ENCODE measurements at places on chromosomes 16 and 17.
A peak's percentile ranks its signal among the peaks of the same experiment; 100 is the strongest.

GRCh38 chr17:1110541-1110861 is 69.3 kb downstream of the ABR start:
- no peak for DNase-seq

- DNase-seq = peak; percentile 61
These were observed 28.1 kb upstream of the NOL11 start for GRCh38 chr17:67689534-67690177.

- DNase-seq = no peak
These were observed 6.4 kb downstream of the CYB561 start for GRCh38 chr17:63439687-63440086.

- no peak for DNase-seq
These were observed 120.4 kb upstream of the IRX6 start for GRCh38 chr16:55203570-55203969.

GRCh38 chr16:10226141-10226986 is 44.1 kb upstream of the GRIN2A start:
- no peak for DNase-seq

GRCh38 chr17:41054025-41054424 is 1.0 kb downstream of the KRTAP2-2 start:
- no peak for DNase-seq

- no peak for DNase-seq
These were observed 11.0 kb upstream of the NFATC3 start for GRCh38 chr16:68073902-68074760.

DNA sequence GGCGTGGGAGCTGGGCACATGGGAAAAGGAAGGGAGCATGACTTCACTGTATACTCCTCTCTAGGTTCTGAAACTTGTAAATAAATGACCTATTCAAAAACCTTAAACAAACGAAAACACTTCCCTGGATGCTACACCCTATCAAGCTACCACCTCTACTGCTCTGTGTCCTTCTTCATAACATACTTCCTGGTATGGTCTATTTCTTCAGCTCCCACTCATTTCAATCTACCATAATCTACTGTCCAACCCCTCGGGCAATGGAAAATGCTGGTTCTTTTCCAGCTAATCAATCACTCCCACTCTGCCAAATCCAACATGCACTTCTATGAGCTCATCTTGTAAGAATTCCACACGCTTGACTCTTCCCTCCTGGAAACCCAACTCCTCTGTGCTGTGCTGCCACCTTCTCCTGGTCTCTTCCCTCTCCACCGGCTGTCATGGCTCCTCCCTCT is 42.4 kb downstream of the AMFR start:
- no peak for DNase-seq

- no peak for DNase-seq
These were observed 214.9 kb upstream of the MON1B start for GRCh38 chr16:76976101-76976500.

DNA sequence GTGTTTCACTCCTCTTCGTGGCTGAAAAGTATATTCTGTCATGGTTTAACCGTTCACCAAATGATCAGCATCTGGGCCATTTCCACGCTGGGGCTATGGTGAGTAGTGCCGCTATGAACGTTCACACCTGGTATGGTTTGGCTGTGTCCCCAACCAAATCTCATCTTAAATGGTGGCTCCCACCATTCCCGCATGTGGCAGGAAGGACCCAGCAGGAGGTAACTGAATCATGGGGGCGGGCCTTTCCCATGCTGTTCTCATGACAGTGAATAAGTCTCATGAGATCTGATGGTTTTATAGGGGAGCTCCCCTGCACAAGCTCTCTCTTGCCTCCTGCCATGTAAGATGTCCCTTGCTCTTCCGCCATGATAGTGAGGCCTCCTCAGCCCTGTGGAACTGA is 45.7 kb upstream of the ZNF469 start:
- no peak for DNase-seq

DNA sequence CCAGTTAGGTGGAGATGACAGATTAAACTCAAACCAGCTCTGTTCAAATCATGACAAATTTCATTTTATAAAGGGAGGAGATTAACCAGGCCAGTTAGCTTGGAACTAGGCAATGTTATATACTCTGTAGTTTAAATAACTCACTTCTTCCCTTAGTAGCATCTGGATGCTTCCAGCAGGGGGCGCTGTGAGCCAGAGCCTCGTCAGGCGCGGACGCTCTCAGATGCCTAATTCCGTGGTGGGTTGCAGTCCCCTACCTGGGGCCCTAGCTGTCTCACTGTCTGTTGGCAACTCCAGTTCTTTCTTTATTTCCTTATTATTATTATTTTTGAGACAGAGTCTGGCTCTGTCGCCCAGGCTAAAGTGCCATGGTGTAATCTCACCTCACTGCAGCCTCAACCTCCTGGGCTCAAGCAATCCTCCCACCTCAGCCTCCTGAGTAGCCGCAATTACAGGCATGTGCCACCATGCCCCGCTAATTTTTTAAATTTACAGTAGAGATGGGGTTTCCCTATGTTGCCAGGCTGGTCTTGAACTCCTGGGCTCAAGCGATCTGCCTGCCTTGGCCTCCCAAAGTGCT is 17.3 kb upstream of the WFDC1 start:
- peak; percentile 58 for DNase-seq

- DNase-seq = no peak
These were observed 37.5 kb upstream of the XYLT1 start for GRCh38 chr16:17508303-17508702.

GRCh38 chr17:17943281-17943984 is 28.8 kb downstream of the TOM1L2 start:
- DNase-seq = no peak

GRCh38 chr17:7141824-7142223 is 27.2 kb upstream of the ASGR2 start:
- DNase-seq = no peak

DNA sequence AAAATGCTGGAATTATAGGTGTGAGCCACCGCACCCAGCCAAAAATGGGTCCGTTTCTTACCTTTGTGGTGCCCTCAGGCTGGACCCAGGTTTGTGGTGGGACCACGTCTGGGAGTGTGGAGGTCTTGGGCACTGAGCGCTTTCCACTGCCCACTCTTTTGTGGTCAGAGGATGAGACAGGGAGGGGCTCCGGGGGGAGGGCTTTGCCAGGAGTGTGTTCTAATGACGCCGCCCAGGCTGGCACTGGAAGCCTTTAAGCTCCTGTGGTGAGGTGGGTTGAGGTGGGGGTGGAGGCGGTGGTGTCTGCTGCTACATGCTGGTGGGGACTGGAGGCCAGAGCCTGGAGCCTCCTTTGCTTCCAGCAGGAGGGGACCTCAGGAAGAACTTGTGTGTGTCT is 12.8 kb upstream of the ADCY7 start:
- DNase-seq = no peak

- DNase-seq = no peak
These were observed 342.2 kb upstream of the DYNLRB2 start for GRCh38 chr16:80198311-80199299.

DNA sequence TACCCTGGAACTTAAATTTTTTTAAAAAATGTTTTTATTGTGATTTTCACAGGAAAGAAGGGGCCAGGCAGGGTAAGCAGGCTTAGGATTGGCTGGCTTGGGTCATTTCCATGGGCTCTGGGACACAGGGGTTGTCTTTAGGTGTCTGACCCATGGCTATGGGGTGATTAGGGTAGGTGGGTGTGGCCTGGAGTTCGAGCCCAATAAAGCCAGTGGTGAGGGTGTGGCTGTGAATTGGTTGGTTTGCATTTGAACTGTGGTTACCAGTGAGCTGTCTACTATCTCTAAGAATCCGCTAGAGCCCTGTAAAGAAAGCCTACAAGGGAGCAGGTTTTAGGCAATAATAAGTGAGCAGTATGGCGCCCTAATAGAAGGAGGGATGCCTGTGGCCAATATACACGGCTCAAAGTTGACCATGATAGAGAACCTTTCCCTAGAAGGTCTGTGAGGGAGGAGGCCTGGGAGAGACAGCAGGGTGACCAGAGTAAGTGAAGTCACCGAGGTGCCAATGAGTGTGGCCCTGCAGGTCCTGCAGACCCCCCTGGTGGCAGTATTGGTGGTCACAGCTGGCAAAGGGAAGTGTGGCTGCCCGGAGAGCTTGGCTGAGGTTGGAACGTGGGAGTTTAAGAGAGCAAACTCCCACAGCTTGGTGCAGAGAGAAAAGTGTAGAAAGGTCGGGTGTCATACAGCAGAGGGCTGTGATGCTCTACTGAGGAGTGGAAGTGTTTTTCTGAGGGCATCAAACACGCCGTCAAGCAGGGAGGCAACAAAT is 454.0 kb downstream of the WWOX start:
- DNase-seq = no peak

DNA sequence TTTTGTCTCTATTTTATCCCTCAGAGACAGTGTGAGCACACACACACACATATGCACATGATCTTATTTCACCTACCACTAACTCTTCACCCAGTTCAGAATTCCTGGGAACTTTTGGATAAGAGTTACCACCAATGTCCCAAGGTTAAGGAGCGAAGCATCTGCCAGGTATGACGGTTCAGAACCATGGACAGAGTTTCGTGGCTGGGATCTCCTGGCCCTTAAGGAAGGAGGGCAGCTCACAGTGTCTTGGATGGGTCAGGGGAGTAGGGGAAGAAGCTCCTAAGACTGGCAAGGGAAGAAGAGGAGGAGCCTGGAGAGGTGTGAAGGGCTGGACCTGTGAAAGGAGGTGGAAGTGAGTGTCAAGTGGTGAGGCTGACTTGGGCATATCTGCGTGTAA is 23.0 kb upstream of the TMEM132E start:
- DNase-seq = no peak

DNA sequence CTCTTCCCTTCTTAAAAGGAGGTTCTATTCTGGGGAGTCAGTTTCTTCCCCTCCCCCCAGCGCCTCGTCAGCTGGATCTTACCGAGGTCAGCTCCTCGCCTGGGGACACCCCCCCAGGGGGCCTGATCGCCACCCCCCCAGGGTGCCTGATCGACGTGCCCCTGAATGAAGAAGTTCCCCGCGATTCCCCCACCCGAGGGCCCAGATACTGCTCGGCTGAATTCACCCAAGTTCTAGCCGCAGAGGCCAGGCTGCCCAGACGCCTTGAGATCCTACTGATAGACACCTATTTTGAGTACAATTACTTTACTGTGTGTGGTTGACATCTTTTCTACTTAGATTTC is 1.4 kb downstream of the RAB11FIP3 start:
- DNase-seq = no peak

GRCh38 chr17:31549525-31550388 is 158.3 kb downstream of the RAB11FIP4 start:
- DNase-seq = peak; percentile 91

DNA sequence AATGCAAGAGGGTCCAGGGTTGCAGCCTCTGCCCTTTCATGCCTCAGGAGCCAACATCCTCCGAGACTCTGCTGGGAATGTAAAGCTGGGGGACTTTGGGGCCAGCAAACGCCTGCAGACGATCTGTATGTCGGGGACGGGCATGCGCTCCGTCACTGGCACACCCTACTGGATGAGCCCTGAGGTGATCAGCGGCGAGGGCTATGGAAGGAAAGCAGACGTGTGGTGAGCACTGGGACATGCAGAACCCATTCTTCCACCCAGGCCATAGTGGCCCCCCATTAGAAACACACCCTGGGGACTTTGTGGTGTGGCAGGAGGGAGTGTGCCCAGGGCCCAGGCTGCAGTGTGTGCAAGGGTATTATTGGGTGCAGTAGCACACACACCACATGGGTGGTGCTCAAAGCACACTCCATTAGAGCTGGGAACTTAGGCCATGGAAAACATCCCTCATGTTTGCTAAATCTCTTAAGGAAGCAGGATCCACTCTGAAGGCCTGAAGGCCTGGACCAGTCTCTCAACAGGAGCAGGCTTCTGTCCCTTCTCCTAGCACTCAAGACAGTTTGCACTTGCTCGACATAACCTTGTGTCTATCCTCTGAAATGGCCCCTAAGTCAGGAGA is 7.6 kb downstream of the LIMD2 start:
- DNase-seq = no peak
